ENCODE measurements at places on chromosomes 4 and X. TPM values are rescaled to one million over a fixed set of nuclear protein-coding genes. Genes with fewer than 3 reads are reported as not detected.
A peak's percentile ranks its signal among the peaks of the same experiment; 100 is the strongest.

DNA sequence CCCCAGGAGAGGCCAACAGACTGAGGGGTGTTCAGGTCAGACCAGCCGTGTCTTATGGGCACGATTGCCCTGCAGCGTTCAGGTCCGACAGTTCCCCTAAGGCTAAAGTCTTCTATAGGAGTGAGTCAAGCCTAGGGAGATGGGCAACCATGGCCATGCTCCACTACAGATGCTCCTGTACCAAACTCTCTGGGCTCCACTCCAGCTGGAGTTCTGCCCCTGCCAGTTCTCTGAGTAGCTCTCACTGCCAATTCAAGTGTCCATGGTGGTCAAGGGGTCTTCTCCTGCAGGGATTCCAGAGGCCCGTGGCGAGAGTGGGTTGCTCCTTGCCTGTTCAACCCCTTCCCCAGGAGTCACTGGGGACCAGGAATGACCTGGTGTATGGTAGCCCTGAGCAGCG, 38.2 kb downstream of the BEX3 start:
- no peak for DNase-seq

- DNase-seq, result peak; percentile 5
Observed at GRCh38 chr4:8318509-8318908, 49.0 kb downstream of the HTRA3 start.

DNA sequence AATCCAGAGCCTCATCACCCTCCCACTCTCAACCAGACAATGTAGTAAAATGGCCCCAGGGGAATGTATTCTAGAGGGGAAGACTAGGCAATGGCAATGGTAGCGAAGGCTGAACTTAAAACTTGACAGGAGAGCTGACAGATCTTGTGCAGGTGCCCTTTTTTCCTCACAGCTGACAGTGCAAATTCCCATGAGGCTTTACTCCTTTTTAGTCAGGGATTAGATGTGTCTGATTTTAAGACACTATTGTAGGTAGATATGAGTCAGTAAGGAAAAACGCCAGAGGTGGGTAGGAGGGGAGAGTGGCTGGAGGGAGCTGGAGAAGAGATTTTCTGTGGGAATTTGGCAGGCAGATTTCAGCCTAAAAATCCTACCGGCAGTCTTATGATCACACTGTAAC, 10.7 kb downstream of the CAPN6 start:
- no peak for DNase-seq

DNA sequence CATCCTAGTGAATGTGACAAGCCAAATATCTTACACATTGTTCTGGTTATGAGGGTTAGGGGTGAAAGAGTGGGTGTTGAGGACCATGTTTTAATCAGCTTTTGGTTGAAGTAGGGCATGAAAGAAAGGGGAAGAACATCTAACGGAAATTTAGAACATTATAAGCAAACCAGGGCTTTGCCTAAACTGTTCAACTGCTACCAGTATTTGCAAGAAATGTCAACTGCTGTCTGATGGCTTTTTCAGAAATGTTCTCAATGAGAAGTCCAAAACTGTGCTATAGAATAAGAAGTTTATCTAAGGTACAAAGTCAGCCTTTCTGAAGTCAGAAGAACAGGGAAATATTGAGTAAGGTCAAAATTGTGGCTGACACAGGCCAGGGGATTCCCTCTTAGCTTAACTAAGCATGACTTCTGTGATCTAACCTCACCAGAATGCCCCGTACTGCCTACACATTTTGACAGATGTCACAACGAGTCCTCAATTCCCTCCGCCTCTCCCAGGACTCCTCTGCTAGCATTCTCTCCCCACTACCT, 67.1 kb downstream of the DTHD1 start:
- no peak for DNase-seq

Gene CXCL9
- 6.4 TPM for polyA plus RNA-seq

Gene FTHL17
- not detected for polyA plus RNA-seq

Gene AGTR2
- 0.03 TPM for polyA plus RNA-seq

Gene UBQLN2
- polyA plus RNA-seq, result 6.8 TPM

Gene RBM47
- 25.7 TPM for polyA plus RNA-seq

Gene SHISA3
- polyA plus RNA-seq, result 2.7 TPM

Gene SLIT2
- 12.9 TPM for polyA plus RNA-seq

Gene FSTL5
- polyA plus RNA-seq, result 0.64 TPM

All from adrenal gland (tissue), 19 donors.